ENCODE measurements at places on chromosomes 1 and 21.

GRCh38 chr1:3999941-4000735, 100.1 kb upstream of the C1orf174 start:
- no peak for DNase-seq

GRCh38 chr1:47853852-47854251, 143.3 kb downstream of the TRABD2B start:
- DNase-seq = no peak

DNA sequence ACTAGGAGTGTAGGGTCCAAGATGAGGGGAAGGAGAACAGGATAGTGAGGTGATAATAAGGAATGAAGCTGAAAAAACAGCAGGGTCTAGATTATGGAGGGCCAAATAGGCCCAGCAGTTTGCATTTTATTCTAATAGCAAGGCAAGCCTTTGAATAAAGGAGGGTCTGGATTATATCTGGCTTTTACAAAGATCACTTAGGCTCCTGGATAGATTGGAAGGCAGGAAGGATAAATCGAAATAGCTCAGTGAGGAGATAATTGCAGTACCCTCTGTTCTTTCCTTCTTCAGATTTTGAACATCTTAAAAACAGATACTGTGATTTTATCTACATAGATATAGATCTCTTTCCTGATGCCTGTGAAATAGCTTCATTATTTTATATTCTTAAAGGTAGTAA, 53.8 kb upstream of the PTGFR start:
- no peak for DNase-seq

DNA sequence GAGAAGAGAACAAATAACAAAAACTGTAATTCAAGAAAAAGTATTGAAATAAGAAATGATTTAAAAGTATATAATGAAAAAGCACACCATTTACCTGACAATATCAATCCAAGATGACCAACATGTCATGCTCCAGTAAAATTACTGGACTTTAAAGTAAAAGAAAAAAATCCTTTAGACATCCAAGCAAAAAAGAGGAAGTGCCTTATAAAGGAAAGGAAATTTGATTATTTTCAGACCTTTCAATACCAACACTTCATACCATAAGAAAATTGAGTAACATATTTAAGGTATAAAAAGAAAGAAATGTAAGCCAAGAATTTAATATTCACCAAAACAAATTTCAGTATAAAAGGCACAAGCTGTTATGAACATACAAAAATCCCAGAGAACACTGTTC, 46.2 kb upstream of the SSX2IP start:
- DNase-seq = no peak

GRCh38 chr21:33355996-33356395, 31.2 kb downstream of the IFNAR1 start:
- DNase-seq = no peak

- peak; percentile 91 for DNase-seq
Observed at GRCh38 chr1:21659099-21659923, 9.8 kb downstream of the RAP1GAP start.

DNA sequence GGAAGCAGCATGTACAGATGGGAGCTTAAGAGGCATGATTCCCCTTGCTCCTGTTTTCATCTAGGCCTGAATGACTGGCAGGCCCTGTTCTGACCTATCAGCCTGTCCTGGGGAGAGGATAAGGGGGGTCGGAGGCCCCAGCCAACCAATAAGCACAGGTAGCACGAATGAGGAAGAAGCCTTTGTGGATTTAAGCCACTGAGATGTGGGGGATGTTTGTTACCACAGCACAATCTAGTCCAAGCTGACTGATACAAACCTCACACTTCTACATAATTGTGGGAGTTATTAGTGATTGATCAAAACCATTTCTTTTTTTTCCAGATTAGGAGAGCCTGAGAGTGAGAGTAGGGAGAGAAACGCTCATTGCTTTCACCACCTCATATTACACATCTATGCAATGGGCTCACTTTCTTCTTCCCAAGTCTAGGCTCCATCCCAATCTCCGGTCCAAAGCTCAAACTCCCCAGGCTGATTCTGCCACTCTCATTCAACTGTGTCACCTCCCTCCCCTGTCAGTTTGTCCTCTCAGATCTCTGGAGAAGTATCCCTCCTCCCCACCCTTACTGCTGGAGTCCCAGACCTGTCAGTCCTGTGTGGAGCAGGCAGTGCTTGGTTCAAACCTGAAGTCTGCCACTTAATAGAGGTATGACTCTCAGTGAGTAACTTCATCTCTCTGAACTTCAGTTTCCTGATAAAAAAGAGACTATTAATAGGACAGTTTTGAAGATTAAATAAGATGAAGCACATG, 220.5 kb downstream of the PTPRU start:
- no peak for DNase-seq

DNA sequence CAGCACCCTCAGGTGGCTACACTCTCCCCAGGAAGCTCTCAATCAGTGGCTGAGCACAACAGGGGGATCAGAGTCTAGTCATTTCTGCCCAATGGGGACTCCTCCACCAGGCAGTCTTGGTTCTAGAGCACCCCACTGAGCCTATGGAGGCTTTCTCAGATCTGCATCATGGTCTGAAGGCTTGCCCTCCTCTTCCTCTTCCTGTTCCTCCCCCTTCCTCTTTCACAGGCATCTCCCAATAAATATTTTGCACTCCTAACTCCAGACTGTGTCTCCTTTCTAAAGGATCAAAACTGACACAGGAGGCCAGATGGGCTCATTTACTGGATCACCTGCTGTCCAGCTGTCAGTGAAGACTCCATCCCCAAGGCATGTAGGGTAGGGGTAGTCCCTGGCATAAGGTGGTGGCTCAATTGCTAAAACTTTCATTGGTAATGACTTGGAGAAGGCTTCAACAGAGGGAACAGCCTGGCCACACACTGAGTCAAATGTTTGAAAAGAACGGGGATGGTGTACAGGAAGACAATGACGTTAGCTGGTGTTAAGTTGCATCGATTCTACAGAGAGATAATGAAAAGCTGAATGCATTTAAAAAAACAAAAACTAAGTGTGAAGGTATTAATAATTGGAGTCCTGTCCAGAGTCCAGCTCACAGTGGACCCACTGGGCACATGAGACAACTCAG, 84.2 kb upstream of the SLC2A1 start:
- no peak for DNase-seq

DNA sequence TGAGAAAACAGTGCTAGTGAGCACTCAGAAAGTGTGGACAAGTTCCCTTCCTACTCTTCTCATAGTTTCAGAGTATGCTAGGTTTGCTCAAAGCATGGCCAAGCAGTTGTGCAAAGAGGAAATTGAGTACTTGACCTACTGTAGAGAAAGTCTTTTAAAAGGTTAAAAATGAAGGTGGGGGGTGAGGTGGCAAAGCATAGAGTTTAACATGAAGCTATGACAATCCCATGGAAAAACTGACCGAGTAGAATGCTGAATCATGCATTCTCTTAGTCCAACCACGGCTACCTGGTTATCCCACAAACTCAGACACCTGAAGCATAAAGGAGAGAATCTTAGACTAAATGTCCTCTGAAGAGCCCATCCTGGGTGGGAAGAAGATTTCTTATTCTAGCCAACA, 79.9 kb downstream of the PTPN14 start:
- DNase-seq = no peak

GRCh38 chr1:27831568-27832410, 1.2 kb downstream of the PPP1R8 start:
- peak; percentile 44 for DNase-seq

DNA sequence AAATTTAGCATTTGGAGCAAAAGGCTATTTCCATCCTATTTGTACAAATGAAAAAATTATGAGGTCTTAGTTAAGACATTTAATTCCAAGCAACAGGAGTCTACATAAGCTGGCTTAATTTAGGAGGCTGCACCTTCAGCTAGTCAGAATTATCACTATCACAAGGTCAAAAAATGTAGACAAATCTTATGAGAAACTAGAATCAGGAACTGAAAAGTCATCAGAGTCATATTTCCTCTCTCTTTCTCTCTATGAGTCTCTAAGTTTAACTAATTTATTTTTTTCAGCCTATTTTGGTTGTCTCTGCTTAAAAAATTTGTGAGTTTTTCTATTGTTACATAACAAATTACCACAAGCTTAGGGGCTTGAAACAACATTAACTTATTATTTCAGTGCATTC, 807.1 kb upstream of the PRMT6 start:
- DNase-seq = no peak

DNA sequence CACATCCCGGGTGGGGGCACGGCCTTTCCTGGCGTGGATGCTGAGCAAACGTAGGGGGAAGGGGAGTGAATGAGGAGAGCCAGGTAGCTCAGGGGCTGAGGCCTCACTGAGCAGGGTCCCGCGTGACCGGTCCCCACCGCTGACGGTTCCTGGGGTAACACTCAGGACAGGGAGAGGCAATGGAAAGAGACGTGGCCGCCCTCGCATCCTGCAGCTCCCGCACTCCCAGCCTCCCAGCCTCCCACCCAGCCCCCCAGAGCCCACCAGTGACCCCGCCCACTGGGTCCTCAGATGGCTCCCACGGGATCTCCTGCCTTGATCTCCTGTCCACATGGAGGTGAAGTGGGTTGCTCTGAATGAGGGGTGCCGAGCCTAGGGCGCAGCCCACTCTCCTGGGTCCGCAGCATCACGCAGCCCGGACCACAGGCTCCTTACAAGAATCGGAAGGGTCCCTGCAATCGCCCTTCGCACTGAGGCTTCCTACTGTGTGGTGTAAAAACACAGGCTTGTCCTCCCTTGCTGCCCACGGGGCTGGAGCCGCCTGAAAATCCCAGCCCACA, 2.4 kb downstream of the TSPEAR start:
- no peak for DNase-seq

DNA sequence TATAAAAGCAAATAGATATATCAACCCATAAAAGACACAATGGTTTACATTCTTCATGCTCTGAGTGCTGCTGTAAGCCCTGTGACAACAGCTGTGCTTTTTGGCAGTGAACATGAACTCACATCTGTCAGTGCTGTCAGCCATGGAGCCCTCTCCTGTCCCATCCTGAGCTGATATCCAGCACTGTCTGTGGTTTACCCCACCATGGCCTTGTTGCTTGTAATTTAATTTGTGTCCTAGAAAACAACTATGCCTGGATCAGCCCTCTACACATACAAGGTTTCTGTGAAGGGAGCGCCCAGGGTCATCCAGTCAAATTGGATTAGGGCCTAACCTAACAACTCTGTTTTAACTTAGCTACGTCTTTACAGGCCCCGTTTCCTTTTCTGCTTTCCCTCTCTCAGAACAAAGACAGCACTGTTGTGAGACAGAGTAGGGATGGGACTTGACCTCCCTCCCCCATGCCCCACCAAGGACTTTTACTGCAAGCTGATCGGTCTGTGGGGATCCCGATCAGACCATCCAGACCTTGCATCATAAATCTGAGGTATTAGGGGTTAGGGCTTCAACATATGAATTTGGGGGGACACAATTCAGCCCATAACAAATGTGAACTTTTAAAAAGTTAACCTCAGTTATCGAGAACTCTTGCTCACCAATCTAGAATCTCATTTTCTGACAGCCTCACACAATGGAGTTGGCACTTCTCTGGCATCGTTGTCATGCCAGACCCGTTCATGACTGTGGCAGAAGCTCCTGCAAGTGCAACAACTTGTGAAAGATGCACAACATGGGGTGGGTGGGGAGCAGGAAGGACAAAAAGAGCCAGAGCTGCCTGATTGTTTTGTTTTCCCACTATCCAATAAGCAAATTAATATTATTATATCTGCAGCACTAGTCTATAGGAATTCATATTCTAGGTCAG, 16.4 kb upstream of the SLC44A3 start:
- DNase-seq = no peak

DNA sequence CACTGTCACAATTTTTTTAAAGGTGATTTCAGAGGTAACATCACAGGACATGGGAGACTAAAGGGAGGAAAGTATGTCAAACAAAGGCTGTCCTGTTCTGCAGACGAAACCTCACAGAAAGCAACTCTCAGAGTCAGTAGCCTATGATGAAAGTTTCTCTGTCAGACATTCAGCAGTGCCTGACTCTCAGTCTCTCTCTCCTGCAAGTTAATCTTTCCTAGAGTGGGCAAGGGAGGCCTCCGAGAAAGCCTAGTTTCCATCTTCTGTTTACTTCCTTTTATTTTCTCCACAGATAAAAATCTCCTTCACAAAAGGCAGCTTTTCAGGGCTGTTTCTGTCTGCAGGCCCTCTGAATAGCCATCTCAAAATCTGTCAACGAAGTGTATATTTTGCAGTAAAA, 24.9 kb upstream of the FMO2 start:
- DNase-seq = no peak

DNA sequence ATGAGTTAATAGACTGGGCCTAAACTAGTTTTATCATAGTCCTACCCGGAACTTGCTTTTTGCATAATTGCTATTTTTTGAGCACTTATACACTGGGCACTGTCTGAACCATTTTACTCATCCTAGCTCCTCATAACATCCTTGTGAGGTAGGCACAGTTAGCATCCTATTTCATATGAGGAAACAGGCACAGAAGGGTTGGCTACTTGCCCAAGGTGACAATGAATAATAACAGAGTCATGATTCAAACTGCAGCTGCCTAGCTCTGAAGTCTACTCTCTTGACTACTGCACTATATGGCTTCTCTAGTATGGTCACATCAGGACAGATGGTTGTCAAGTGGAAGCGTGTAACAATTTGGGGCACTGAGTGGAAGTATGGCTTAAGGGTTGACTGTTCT, 18.2 kb upstream of the RC3H1 start:
- no peak for DNase-seq

DNA sequence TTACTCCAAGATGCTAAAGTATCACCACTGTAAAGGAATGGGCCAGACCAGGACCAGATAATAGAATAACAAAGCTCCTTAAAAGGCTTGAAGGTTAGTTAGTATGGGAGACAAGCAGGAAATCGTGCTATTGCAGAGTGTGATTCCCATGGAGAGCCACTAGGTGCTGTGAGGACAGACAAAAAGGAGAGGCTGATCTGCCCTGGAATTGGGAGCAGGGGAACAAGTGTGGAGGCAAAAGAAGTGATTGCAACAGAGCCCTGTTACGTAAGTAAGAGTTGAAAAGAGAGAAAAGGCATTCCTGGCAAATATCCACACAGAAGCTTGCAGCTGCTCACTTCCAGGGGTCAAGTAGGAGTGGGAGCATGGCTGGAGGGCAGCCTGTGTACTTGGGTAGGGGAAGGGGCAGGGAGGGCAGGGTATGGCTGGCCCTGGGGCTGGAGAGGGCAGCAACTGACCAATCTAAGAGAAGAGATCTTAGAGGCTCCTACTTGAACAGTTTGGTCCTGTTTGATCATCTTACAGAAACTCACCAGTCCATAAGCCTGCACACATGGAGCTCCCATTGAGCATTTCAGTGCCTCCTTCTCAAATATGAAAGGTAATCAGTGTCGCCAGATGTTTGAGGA, 207.7 kb upstream of the GJB5 start:
- DNase-seq = peak; percentile 63

- DNase-seq = no peak
Observed at GRCh38 chr1:202106340-202107254, 16.1 kb upstream of the GPR37L1 start.

- no peak for DNase-seq
Observed at GRCh38 chr21:42763581-42764442, 110.4 kb downstream of the PDE9A start.

GRCh38 chr1:186236921-186237320, 138.1 kb downstream of the TPR start:
- DNase-seq = no peak

Measured in neural progenitor cell (in vitro differentiated cells).